ENCODE measurements at places on chromosomes 7 and 10. TPM values are rescaled to one million over a fixed set of nuclear protein-coding genes. Genes with fewer than 3 reads are reported as not detected.
A peak's percentile ranks its signal among the peaks of the same experiment; 100 is the strongest.

Gene TIMM23
- 69.5 TPM for total RNA-seq

Gene CRHR2
- 0.39 TPM for total RNA-seq

Gene PRSS37
- not detected for total RNA-seq

Gene TAS2R4
- total RNA-seq = 1.8 TPM

Gene VAX1
- not detected for total RNA-seq

Gene PHF14
- 38.1 TPM for total RNA-seq

Gene NOS3
- total RNA-seq = 8.1 TPM

- H3K27me3 ChIP-seq = no peaks in the 10 kb centered on the region
- peak; percentile 23 for DNase-seq
- H3K4me1 ChIP-seq = peaks cover 10% of the 10 kb centered on the region
- peak overlapping the region; percentile 21 for H3K27ac ChIP-seq
- H3K4me3 ChIP-seq = no peak overlapping the region
Observed at GRCh38 chr7:30563326-30563942, 31.2 kb upstream of the GARS1 start.

DNA sequence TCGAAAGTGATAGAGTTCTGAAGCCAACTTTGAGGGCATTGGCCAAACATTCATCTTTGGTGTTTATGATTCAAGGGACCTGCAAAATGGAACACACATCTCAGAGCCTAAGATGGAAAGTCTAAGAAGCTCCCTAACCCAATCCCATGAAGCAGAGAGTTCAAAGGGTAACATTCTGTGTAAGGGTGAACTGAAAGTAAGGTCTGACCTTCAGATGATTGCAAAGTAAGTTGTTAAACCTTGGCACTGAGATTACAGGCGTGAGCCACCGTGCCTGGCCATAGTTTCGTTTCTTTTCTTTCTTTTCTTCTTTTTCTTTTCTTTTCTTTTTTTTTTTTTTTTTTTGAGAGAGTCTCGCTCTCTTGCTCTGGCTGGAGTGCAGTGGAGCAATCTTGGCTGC, 2.2 kb downstream of the ZNF212 start:
- H3K27ac ChIP-seq = no peak overlapping the region
- no peaks in the 10 kb centered on the region for H3K36me3 ChIP-seq
- no peak overlapping the region for H3K4me3 ChIP-seq

DNA sequence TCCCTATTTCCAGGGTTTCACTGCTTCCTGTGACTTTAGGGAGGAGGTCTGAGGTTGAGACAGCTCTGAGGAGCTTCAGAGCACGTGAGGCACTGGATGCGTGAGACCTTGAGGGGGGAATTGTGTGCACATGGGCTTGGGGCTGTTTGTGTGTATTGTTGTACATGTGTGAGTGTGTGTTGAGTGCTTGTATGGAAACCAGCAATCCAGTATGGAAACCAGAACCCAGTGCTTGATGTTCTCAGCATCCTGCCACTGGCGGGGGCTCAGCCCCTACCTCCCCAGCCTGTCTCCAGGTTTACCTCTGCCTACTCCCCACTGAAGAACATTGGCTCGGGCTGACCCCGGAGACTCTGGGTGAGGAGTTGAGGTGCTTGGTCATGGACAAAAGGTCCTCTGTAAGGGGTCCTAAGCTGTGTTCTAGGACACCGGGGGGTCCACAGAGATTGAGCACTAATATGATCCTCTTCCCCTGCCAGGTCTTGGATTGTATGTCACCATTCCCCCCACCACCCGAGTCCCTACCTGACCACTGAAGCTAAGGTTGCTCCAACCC, 20.8 kb downstream of the SFTPD start:
- no peak overlapping the region for H3K4me3 ChIP-seq
- H3K4me1 ChIP-seq = no peaks in the 10 kb centered on the region
- no peaks in the 10 kb centered on the region for H3K36me3 ChIP-seq
- DNase-seq = no peak
- H3K27ac ChIP-seq = no peak overlapping the region

- no peak overlapping the region for H3K4me3 ChIP-seq
- H3K4me1 ChIP-seq = no peaks in the 10 kb centered on the region
- no peaks in the 10 kb centered on the region for H3K27me3 ChIP-seq
- DNase-seq = peak; percentile 70
- H3K27ac ChIP-seq = no peak overlapping the region
Observed at GRCh38 chr10:69644658-69645295, 14.7 kb downstream of the FAM241B start.

- H3K4me1 ChIP-seq = peaks cover 24% of the 10 kb centered on the region
- no peaks in the 10 kb centered on the region for H3K27me3 ChIP-seq
- DNase-seq = no peak
- no peak overlapping the region for H3K4me3 ChIP-seq
- no peaks in the 10 kb centered on the region for H3K36me3 ChIP-seq
- no peak overlapping the region for H3K27ac ChIP-seq
Observed at GRCh38 chr7:100266576-100267354, 40.7 kb upstream of the SPDYE3 start.

DNA sequence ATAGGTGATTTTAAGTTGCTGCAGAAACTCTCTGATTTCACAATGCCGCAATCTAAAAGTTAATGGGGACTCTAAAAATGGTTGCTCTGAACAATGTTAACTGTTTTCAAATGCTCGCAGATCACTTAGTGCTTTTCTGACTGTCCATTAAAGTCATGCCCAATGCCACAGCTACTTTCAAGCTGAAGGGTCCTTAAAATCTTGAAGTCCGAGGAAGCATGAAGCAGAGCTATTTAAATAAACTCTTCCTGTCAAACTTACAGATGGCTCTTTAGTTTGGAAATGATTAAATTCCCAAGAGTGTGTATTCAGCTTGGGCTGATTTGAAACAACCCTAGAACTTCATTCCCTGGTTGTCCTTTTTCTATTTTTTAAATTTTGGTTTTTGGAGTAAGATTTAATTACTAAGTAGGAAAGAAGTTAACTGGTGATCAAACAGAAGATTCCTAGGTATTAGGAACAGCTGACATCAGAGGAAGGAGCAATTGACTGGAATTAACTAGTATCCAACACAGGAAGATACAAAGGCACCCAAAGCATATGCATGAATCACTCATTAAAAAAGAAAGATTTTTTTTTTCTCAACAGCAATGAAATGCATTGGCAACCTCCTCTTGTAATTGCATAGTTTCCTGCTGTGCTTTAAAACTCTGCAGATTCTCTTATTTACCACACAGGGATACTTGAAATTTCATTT, 105.1 kb downstream of the NRP1 start:
- no peak overlapping the region for H3K4me3 ChIP-seq
- H3K4me1 ChIP-seq = peaks cover 27% of the 10 kb centered on the region
- H3K36me3 ChIP-seq = no peaks in the 10 kb centered on the region
- peak; percentile 26 for DNase-seq
- H3K27me3 ChIP-seq = no peaks in the 10 kb centered on the region
- peak overlapping the region; percentile 20 for H3K27ac ChIP-seq

DNA sequence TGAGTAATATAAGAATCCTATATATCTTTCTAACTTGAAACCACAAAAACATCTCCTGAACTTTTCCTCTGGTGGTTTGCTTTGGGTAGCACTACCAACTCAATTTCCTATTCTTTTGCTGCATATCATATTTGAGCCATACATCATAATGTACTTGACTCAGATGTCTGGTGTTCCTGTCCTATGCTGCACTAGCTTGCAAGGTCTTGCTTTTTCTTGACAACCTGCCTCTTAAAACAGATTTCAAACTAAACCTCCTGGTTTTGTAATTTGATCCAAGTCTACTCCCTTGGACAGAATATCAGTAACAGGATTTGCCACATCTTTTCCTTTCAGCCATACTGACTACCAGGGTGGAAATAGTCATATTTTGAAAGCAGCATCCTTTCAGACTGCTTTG, 520.3 kb upstream of the LRRTM3 start:
- DNase-seq = no peak
- no peaks in the 10 kb centered on the region for H3K36me3 ChIP-seq
- no peaks in the 10 kb centered on the region for H3K27me3 ChIP-seq
- no peaks in the 10 kb centered on the region for H3K4me1 ChIP-seq
- no peak overlapping the region for H3K4me3 ChIP-seq

GRCh38 chr7:105180002-105180401, 166.0 kb downstream of the KMT2E start:
- H3K27me3 ChIP-seq = no peaks in the 10 kb centered on the region
- H3K27ac ChIP-seq = no peak overlapping the region
- no peak for DNase-seq
- H3K4me1 ChIP-seq = no peaks in the 10 kb centered on the region

DNA sequence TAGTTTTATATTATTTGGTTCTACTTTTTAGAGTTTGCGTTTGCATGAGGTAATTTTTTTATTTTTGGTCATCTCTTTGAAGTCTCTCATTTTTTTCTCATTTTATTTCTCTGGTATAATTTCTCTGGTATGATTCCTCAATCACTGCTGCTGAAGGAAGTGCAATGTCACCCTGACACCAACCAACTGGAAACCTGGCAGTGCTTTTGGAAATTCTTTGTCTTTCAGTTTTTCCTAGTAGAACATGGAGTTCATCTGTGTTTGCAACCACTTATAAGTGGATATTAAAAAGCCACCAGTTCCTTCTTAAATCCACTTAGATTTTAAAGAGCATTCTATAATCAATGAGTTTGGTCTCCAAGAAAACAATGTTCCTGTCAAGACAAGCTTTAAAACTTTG, 291.8 kb downstream of the PRKG1 start:
- no peaks in the 10 kb centered on the region for H3K27me3 ChIP-seq
- H3K4me1 ChIP-seq = no peaks in the 10 kb centered on the region

GRCh38 chr10:43218951-43219837, 47.7 kb downstream of the RASGEF1A start:
- no peaks in the 10 kb centered on the region for H3K36me3 ChIP-seq
- no peak overlapping the region for H3K27ac ChIP-seq
- H3K4me3 ChIP-seq = no peak overlapping the region

GRCh38 chr10:72242675-72243074, 26.6 kb upstream of the ASCC1 start:
- peaks cover 46% of the 10 kb centered on the region for H3K4me1 ChIP-seq
- peak; percentile 35 for DNase-seq
- H3K27ac ChIP-seq = peak overlapping the region; percentile 57
- no peaks in the 10 kb centered on the region for H3K36me3 ChIP-seq
- H3K27me3 ChIP-seq = no peaks in the 10 kb centered on the region
- no peak overlapping the region for H3K4me3 ChIP-seq

GRCh38 chr7:82530361-82530760, 86.8 kb upstream of the CACNA2D1 start:
- no peak overlapping the region for H3K4me3 ChIP-seq
- no peak for DNase-seq
- no peaks in the 10 kb centered on the region for H3K4me1 ChIP-seq

GRCh38 chr7:106022193-106022821, 59.2 kb downstream of the CDHR3 start:
- H3K4me3 ChIP-seq = no peak overlapping the region
- no peaks in the 10 kb centered on the region for H3K36me3 ChIP-seq
- H3K27me3 ChIP-seq = no peaks in the 10 kb centered on the region
- no peaks in the 10 kb centered on the region for H3K4me1 ChIP-seq
- no peak overlapping the region for H3K27ac ChIP-seq

GRCh38 chr7:50792342-50793119, 9.8 kb upstream of the GRB10 start:
- H3K4me3 ChIP-seq = peak overlapping the region; percentile 6
- H3K27me3 ChIP-seq = no peaks in the 10 kb centered on the region
- no peak overlapping the region for H3K27ac ChIP-seq
- peak; percentile 14 for DNase-seq
- H3K36me3 ChIP-seq = no peaks in the 10 kb centered on the region
- H3K4me1 ChIP-seq = no peaks in the 10 kb centered on the region

GRCh38 chr7:129512192-129512591, 9.9 kb downstream of the SMKR1 start:
- H3K27ac ChIP-seq = no peak overlapping the region
- no peak overlapping the region for H3K4me3 ChIP-seq
- H3K36me3 ChIP-seq = no peaks in the 10 kb centered on the region
- no peaks in the 10 kb centered on the region for H3K4me1 ChIP-seq

DNA sequence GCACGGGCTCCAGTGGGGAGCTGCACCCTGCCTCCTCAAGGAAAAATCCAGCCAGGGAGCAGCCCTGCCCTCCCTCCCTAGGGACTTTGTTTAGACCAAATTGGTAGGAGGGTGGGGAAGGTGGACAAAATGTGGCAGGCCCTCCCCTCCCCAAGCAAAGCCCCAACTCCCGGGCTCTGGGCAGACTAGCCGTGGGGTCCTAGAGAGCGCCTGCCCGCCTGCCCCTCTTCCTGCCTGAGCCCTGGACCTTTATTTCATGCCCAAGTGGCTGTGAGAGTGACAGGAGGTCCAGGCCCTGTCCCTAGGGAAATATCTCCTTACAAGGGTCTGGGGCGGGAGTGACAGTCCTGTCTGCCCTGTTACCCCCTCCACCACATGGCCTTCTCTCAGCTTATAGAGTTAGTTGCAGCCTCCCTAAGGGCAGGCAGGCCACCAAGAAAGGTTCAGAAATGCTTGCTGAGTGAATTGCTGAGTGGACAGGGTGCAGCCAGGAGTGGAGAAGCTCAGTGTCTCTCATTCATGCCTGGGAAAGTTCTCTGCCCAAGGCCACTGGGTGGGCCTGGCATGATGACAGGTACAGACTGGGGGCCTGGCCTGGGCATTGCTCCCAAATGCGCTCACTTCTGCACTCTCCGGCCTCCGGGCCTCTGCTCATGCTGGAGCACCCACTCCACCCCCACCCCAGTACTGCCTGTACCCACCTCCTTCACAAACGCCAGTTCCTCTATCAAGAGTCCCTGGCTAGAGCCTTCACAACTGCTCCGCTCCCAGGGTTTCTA, 25.2 kb downstream of the DNAJB12 start:
- no peaks in the 10 kb centered on the region for H3K27me3 ChIP-seq
- peak; percentile 88 for DNase-seq
- H3K27ac ChIP-seq = peak overlapping the region; percentile 97
- H3K36me3 ChIP-seq = peaks cover 6% of the 10 kb centered on the region

DNA sequence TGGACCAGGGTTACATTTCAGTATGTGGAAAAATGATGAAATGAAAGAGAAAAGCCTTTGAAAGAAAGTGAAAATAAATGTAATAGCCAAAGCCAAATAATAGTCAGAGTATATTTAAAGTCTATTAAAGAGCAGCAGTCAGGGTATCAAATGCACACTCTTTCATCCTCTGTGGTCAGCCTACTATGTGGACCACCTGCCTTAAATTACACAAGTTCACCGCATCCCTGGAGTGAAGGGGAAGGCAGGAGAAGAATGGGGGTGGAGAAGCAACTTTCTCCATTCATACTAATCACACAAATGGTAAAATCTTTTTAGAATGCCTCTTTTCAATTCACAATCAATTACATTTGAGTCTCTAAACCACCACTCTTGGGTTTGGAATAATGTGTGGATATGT, 16.0 kb downstream of the TWIST1 start:
- H3K4me1 ChIP-seq = peaks cover 5% of the 10 kb centered on the region
- H3K27me3 ChIP-seq = peaks cover 2% of the 10 kb centered on the region
- no peak for DNase-seq
- H3K4me3 ChIP-seq = no peak overlapping the region
- no peaks in the 10 kb centered on the region for H3K36me3 ChIP-seq

DNA sequence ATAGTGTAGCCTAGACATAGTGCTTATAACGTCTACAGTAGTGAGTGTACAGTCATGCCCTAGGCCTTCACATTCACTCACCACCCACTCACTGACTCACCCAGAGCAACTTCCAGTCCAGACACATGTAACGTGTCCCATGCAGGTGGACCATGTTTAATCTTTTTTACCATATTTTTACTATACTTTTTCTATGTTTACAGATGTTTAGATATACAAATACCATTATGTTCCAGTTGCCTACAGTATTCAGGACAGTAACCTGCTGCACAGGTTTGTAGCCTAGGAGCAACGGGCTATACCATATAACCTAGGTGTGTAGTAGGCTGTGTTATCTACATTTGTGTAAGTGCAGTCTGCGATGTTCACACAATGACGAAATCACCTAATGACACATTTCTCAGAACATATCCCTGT, 11.0 kb downstream of the MPP7 start:
- no peaks in the 10 kb centered on the region for H3K36me3 ChIP-seq
- no peak overlapping the region for H3K27ac ChIP-seq
- peaks cover 3% of the 10 kb centered on the region for H3K4me1 ChIP-seq
- no peak overlapping the region for H3K4me3 ChIP-seq
- no peaks in the 10 kb centered on the region for H3K27me3 ChIP-seq

- peaks cover 7% of the 10 kb centered on the region for H3K4me1 ChIP-seq
- H3K27ac ChIP-seq = no peak overlapping the region
- H3K36me3 ChIP-seq = no peaks in the 10 kb centered on the region
- no peak for DNase-seq
Observed at GRCh38 chr7:11835260-11835659, 3.3 kb upstream of the THSD7A start.
